ENCODE measurements at places on chromosomes 13 and 19.
A peak's percentile ranks its signal among the peaks of the same experiment; 100 is the strongest.

- no peak overlapping the region for H3K27ac ChIP-seq
- no peaks in the 10 kb centered on the region for H3K27me3 ChIP-seq
- H3K4me1 ChIP-seq = no peaks in the 10 kb centered on the region
- no peak overlapping the region for H3K4me3 ChIP-seq
- no peak for DNase-seq
These were observed 24.3 kb downstream of the KCTD12 start for GRCh38 chr13:76861859-76862258.

GRCh38 chr13:73825143-73825542 is 309.1 kb downstream of the KLF12 start:
- H3K36me3 ChIP-seq = no peaks in the 10 kb centered on the region
- no peaks in the 10 kb centered on the region for H3K27me3 ChIP-seq
- DNase-seq = no peak

DNA sequence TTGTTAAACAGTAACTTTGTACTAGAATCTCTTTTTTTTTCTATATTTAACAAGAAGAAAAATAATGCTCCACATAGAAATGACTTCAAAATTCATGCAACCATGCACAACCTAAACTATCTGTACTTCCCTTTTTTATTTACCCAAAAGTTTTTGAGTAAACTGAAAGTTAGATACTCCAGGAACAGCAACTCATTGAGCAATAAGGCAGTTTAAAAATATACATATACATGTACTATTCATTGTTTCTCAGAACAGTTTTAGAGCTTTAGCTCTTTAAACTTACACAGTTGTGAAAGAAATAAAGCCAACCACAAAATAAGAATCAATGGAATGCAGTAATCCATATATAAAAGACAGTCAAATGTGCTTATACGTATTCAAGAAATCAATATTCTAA is 39.2 kb downstream of the MTMR6 start:
- no peaks in the 10 kb centered on the region for H3K36me3 ChIP-seq
- no peak overlapping the region for H3K27ac ChIP-seq
- no peaks in the 10 kb centered on the region for H3K4me1 ChIP-seq
- no peak overlapping the region for H3K4me3 ChIP-seq
- no peak for DNase-seq

GRCh38 chr19:35320065-35320713 is 8.8 kb upstream of the CD22 start:
- H3K4me1 ChIP-seq = peaks cover 5% of the 10 kb centered on the region
- no peaks in the 10 kb centered on the region for H3K36me3 ChIP-seq
- H3K27ac ChIP-seq = no peak overlapping the region
- DNase-seq = no peak

DNA sequence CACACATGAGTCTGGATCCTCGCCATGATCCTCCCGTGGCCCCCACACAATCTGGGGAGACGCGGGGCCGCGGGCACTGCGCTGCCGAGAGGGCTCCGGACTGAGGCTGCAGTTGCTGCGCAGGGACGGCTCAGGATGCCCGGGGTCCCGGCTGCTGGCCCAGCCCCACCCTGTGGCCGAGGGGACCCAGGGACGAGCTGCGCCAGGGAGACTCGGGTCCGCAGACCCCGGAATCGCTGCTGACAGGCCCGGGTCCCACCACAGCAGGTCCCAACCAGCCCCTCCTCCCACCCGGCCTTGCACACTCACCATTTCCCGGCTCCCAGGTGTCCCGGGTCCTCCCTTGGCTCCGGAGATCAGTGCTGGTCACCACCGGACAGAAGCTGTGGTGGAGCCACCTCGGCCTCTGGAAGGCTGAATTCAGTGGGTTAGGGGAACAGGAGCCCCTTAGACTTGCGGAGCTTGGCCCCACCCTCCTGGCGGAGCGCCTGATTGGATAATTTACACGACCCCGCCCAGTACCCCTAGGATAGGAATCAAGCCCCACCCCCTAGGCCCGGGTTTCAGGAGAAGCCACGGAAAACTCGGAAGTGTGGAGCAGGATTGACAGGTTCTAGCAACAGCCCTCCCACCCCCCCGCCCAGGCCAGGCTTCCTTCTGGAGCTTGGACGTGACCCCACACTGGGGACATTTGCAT is 57.4 kb downstream of the ZNF44 start:
- H3K4me3 ChIP-seq = no peak overlapping the region
- no peaks in the 10 kb centered on the region for H3K4me1 ChIP-seq
- no peak overlapping the region for H3K27ac ChIP-seq
- DNase-seq = no peak

DNA sequence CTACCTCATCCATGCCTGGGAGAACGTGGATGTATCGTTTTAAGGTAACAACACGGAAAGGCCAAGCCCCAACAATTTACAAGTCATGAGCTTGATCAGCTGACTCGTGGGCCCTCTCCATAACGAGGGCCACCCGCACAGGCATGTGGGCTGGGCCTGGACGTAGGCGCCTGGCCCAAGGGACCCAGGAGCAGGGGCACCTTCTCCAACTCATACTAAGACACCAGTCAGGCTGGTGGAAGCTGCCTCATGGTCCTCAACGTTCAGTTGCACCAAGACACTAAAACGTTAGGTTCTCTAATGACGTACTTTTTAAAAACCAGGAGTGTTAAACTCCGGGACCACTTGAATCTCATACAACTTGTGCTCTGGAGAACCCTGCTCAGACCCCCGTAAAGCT is 21.8 kb upstream of the EIF3G start:
- H3K27ac ChIP-seq = no peak overlapping the region
- H3K27me3 ChIP-seq = no peaks in the 10 kb centered on the region
- no peaks in the 10 kb centered on the region for H3K4me1 ChIP-seq
- peaks cover 100% of the 10 kb centered on the region for H3K36me3 ChIP-seq
- H3K4me3 ChIP-seq = no peak overlapping the region
- no peak for DNase-seq

- DNase-seq = no peak
- H3K27me3 ChIP-seq = no peaks in the 10 kb centered on the region
- H3K27ac ChIP-seq = no peak overlapping the region
These were observed 65.3 kb downstream of the ABCC4 start for GRCh38 chr13:95235974-95236373.

GRCh38 chr19:47377208-47377701 is 28.1 kb downstream of the DHX34 start:
- no peaks in the 10 kb centered on the region for H3K4me1 ChIP-seq
- peaks cover 73% of the 10 kb centered on the region for H3K36me3 ChIP-seq
- no peak overlapping the region for H3K4me3 ChIP-seq
- no peak overlapping the region for H3K27ac ChIP-seq

- H3K27ac ChIP-seq = peak overlapping the region; percentile 92
- H3K27me3 ChIP-seq = no peaks in the 10 kb centered on the region
- peaks cover 22% of the 10 kb centered on the region for H3K36me3 ChIP-seq
- H3K4me1 ChIP-seq = peaks cover 67% of the 10 kb centered on the region
- H3K4me3 ChIP-seq = peak overlapping the region; percentile 74
- DNase-seq = no peak
These were observed 4.3 kb downstream of the KLF2 start for GRCh38 chr19:16328824-16329482.

DNA sequence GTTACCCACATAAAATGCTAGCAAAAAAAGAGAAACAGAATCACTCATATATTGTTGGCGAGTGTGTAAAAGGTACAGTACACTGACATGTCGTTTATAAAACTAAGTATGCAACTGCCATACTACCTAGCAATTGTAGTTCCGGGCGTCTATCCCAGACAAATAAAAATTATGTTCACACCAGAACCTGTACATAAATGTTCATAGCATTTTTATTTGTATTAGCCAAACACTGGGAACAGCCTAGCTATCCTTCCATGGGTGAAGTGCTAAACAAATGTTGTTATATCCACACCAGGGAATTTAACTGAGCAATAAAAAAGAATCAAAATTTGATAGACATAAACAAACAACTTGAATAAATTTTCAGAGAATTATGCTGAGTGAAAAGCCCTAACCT is 28.9 kb upstream of the POSTN start:
- no peaks in the 10 kb centered on the region for H3K4me1 ChIP-seq
- no peak overlapping the region for H3K27ac ChIP-seq
- no peak for DNase-seq
- no peaks in the 10 kb centered on the region for H3K36me3 ChIP-seq

DNA sequence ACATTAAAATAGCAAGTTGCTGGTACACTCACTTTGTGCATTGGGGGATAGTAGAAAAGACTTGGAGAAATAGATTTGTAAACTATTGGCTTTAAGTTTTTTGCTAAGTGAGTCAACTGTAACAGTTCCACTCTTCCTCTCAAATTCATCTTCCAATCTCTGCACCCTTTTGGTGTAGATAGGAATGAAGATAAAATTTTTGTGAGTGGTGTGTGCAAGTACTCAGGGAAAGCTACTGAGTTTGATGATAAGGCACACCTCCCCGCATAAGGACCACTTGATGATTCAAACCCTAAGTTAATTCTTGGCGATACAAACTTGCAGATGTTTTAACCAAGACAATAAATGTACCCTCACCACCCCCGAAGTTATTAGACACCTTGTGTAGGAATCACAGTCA is 168.3 kb upstream of the SLITRK1 start:
- no peaks in the 10 kb centered on the region for H3K36me3 ChIP-seq
- DNase-seq = no peak
- no peak overlapping the region for H3K4me3 ChIP-seq
- H3K4me1 ChIP-seq = no peaks in the 10 kb centered on the region
- H3K27me3 ChIP-seq = no peaks in the 10 kb centered on the region

GRCh38 chr19:36986131-36986530 is 70.0 kb downstream of the ZNF568 start:
- no peak overlapping the region for H3K4me3 ChIP-seq
- no peaks in the 10 kb centered on the region for H3K27me3 ChIP-seq
- no peak overlapping the region for H3K27ac ChIP-seq
- no peak for DNase-seq

- H3K4me1 ChIP-seq = peaks cover 7% of the 10 kb centered on the region
- no peaks in the 10 kb centered on the region for H3K36me3 ChIP-seq
- no peak overlapping the region for H3K27ac ChIP-seq
- DNase-seq = no peak
- H3K27me3 ChIP-seq = no peaks in the 10 kb centered on the region
These were observed 13.1 kb downstream of the FCHO1 start for GRCh38 chr19:17764348-17764747.

DNA sequence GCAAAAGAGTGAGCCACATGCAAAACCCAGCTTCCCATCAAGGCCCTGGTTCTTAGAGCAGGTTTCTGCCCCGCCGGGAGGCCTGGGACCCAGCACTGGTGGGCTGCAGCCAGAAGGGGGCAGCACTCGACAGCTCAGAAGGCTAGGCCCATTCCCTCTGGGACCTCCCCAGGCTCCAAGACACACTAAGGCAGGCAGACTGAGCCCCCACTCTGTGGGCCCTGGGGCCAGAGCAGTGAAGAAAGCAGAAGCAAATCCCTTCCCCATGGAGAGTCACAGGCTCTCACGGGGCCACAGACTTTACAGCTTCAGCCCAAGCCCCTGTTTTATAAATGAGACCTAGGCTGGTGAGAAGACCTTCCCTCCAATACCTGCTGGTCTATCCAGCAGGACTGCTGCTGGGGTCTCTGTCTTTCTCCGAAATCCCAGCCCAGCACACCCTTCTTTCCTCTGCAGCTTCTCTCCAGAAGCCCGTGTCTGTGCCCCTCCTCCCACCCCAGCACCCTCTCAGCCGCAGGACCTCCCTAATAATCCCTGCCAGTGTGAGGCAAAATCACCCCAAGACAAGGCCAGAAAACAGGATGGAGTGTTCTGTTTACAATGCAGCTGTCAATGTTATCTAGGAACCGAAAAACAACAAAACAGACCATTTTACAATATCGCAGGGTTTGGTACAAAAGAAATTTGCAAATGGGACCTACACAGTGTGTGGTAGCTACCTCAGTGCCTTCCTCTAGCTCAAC is 109.3 kb downstream of the ABCC4 start:
- no peaks in the 10 kb centered on the region for H3K36me3 ChIP-seq
- H3K4me1 ChIP-seq = no peaks in the 10 kb centered on the region
- no peak for DNase-seq
- no peaks in the 10 kb centered on the region for H3K27me3 ChIP-seq
- no peak overlapping the region for H3K27ac ChIP-seq

GRCh38 chr19:12954612-12954962 is 2.4 kb downstream of the GADD45GIP1 start:
- DNase-seq = no peak
- peak overlapping the region; percentile 88 for H3K27ac ChIP-seq
- H3K4me1 ChIP-seq = peaks cover 42% of the 10 kb centered on the region

DNA sequence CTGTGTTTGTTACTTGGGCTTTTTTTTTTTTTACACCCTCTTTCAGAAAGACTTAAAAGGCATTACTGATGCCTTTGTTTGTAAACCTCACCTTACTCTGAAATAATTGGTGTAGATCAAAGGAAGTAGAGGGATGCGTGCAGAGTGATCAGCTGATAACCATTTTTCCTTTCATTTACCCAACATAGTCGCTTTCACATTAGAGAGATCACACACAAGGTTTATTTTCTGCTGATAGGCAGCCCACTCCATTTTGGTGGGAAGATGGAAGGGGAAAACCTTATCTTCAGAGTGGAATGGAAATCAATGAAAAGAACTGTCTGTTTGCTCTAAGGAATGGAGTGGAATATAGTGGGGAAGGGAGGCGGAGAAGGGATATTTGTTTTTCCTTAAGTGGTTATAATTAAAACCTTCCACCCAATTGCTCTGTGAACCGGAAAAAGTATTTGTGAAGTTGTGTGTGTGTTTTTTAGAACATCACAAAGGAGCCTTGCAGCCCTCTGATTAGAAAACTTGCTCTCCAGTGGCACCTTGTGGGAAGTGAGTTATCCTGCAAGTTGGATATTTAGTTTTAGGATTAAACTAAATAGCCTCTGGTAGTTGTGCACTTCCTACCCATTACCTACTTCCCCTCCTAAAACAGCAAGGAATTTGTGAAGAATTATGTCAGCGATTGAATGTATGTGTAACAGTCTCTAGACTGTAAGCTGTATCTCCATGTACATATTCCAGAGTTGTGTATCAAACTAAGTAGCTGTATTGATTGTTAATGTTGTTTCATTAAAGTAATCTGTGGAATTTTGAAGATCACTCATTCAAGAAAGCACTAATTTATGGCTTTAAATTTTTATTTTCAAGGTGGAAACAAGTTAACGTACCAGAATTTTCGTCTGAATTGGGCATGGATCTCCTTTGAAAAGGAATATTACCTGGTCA is 76.8 kb downstream of the FREM2 start:
- DNase-seq = no peak
- H3K27me3 ChIP-seq = no peaks in the 10 kb centered on the region
- H3K4me3 ChIP-seq = no peak overlapping the region

DNA sequence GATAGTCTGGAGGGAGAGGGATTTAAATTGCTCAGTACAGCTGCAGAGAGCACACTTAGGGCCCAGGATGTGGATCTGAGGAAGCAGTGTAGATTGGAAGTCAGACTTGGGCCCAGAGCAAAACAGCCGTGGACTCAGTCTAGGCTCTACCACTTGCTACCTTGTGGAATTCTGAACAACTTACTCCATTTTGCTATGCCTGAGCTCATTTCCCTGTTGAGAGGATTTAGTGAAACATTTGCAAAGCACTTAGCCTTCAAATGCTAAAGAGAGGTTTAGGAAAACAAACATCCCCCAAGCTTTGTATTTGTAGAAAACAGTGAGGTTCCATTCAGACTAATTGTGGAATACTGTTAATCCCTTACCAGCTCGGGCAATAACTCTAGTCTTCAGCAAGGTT is 453.4 kb upstream of the ZNF507 start:
- DNase-seq = no peak
- no peaks in the 10 kb centered on the region for H3K27me3 ChIP-seq
- no peak overlapping the region for H3K4me3 ChIP-seq

GRCh38 chr13:107379407-107380155 is 811.6 kb upstream of the ARGLU1 start:
- H3K36me3 ChIP-seq = no peaks in the 10 kb centered on the region
- no peaks in the 10 kb centered on the region for H3K27me3 ChIP-seq
- no peak overlapping the region for H3K27ac ChIP-seq
- no peak overlapping the region for H3K4me3 ChIP-seq

GRCh38 chr19:58572026-58572817 is 913 bp downstream of the MZF1 start:
- no peak for DNase-seq
- peak overlapping the region; percentile 81 for H3K4me3 ChIP-seq
- H3K27ac ChIP-seq = peak overlapping the region; percentile 97
- H3K27me3 ChIP-seq = no peaks in the 10 kb centered on the region
- peaks cover 39% of the 10 kb centered on the region for H3K36me3 ChIP-seq
- peaks cover 22% of the 10 kb centered on the region for H3K4me1 ChIP-seq

All from esophagus squamous epithelium (tissue), 5 donors.